Small intestine (tissue), 16 donors: ENCODE measurements at places on chromosomes 5 and 9.
A peak's percentile ranks its signal among the peaks of the same experiment; 100 is the strongest.

- no peak for DNase-seq
These were observed 68.4 kb downstream of the ANXA1 start for GRCh38 chr9:73219985-73220626.

- DNase-seq: no peak
These were observed at the start of gene CAMK2A for GRCh38 chr5:150289551-150290390. Gene CAMK2A, minus strand, starts transcription at chr5:150289773. Its CDS starts 148 bp downstream, at chr5:150289625.

DNA sequence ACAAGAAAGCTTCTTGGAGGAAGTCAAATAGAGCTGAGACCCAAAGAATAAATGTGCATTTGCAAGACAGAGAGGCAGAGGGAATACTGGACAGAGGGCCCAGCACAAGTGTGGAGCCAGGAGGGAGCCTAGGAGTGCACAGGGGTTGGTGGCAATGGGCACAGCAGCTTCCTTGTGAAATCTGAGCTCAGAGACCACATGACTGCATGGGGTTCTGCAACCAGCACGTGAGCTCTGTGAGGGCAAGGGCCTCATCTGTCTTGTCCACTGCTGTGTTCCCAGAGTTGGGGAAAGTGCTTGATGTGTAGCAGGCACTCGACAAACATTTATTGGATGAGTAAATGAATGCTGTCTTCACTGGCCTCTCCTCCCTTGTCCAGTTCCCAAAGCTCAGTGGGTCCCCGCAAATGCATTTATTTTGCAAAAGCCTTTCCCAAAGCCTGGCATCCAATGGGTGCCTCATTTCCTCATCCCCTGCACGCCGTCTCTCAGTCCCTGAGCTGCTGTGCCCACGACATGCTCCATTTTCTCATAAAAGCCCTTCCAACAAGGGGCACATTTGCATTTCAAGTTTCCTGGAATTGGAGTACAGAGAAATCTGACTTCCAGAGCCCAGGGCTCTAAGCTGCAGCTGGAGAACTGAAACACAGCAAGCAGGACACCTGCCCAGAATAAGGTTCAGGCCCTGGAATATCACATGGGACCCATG is 58.5 kb downstream of the KCNIP1 start:
- no peak for DNase-seq

GRCh38 chr9:81826517-81826906 is 101.7 kb upstream of the SPATA31D4 start:
- DNase-seq: no peak

GRCh38 chr5:76601470-76601869 is 21.7 kb downstream of the F2RL2 start:
- DNase-seq: peak; percentile 65

DNA sequence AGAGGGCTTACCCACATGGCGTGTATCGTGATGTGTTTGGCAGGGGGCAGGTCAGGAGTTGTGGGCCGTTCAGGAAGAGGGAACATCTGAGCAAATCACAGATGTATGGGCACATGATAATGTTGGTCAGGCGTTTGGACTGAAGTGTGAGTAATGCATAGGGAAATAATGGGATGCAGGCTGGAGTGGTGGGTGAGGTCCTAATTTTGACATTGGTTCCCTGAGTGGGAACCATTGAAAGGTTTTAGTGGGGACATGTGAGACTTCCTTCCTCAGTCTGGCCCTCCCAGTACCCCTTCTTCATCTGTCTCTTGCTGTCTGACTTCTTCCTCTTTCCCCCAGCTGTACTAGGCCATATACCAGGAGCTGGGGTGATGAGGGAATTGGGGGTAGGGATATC is 7.6 kb downstream of the OTULIN start:
- no peak for DNase-seq

DNA sequence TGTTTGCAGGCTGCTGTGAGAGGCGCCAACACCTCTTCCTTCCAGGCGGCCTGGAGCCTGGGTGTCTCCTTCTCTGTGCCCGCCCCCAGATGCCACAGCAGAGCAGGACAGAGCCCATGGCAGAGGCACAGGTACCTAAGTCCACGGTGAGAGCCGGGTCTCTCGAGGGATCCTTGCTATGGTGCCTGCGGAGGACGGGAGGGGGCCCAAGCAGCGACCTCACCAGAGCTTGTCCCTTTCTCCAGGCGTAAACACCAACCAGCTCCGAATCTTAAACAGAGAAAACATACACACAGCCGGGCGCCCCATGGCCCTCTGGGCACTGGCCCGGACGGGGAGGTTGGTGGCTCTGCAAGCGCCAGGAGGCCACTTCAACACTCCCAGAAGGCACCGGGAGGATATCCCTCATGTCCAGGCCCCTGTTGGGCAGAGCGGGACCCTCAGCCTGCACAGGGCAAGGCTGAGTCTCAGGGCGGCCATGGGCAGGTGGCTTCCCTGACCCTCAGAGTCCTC is 11.8 kb downstream of the CCDC187 start:
- no peak for DNase-seq

GRCh38 chr9:128552744-128553440 is 505 bp downstream of the SPTAN1 start:
- DNase-seq: no peak

GRCh38 chr9:132383462-132383883 is 23.2 kb downstream of the TTF1 start:
- DNase-seq: no peak

- DNase-seq: no peak
These were observed 864 bp upstream of the GRIN3A start for GRCh38 chr9:101739311-101739710.

DNA sequence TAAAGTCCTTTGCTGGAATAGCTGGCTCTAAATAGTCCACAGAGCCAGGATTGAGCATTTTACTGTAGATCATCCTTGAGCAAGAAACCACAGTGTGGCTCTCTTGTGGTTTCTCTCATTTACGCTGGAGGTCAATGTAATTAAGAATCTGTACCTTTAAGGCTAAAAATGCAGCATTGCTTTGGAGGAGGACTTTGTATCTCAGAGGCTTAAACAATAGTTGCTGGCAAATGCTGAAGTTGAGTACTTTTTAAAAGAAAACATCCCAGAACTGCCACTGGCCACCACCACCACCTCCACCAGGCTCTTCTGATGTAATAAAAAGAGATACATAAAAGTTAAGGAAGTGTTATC is 177.3 kb upstream of the ADAMTSL1 start:
- no peak for DNase-seq

- no peak for DNase-seq
These were observed 433.4 kb upstream of the TNC start for GRCh38 chr9:115551396-115551795.

DNA sequence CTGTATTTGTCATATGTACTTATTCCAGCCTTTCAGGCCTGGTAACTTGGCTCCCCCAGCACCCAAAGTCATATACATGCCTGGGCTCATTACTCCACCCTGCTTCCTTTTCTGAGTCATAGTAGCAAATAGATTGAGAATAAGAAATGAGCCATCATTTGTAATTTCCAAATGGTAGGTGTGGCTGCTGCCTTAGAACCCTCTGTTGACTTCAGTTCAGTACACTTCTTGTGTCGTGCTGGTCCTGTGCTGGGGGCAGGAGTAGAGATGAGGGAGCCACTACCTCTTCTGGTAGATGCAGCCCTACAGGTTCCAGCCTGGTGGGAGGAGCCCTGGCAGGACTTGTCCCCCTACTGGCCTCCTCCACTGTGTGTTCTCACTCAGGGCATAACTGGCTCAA is 11.1 kb downstream of the GM2A start:
- DNase-seq: peak; percentile 18

GRCh38 chr5:88732181-88732633 is 150.8 kb downstream of the MEF2C start:
- no peak for DNase-seq

GRCh38 chr5:446883-447263 is 3.9 kb downstream of the EXOC3 start:
- peak; percentile 58 for DNase-seq

DNA sequence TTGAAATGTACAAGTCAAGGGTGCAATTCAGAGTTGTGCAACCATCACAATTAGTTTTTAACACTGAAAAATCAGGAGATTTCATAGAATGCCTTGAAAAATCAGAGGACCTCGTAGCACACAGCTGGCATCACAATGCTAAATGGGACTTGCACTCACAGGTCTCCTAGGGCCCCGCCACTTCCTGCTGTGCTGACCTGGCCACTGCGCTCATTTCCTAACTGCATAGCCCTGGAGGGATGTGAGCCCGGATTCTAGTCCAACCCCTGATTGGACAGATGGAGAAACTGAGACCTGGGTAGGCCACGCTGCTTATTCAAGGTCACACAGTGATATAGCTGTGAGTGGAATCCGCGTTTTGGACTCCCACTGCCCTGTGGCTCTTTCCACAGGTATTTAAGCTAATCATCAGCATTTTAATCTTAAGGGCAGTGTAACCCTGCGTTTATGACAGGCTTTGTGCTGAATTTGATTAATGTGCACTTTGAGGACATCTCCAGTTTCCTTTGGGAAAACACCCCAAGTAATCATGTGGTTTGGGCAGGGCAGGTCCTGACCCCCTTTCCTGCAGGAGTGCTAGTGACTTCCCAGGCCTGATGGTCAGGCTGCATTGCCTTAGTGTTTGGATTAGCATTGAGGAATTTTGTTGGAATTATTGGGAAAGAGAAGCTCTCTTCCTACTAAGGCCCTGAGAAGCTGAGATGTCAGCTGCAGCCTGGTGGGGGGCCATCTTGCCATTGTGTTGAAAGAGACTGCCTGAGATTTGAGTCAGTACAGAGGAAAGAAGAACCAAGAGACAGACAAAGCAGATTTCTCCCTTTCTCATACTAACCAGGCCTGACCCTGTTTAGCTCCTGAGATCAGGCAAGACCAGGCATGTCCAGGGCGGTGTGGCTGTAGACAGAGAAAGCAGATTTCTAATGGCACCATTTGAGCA is 36.2 kb downstream of the STC2 start:
- no peak for DNase-seq

- DNase-seq: no peak
These were observed 65.8 kb downstream of the SFXN1 start for GRCh38 chr5:175544108-175544511.

DNA sequence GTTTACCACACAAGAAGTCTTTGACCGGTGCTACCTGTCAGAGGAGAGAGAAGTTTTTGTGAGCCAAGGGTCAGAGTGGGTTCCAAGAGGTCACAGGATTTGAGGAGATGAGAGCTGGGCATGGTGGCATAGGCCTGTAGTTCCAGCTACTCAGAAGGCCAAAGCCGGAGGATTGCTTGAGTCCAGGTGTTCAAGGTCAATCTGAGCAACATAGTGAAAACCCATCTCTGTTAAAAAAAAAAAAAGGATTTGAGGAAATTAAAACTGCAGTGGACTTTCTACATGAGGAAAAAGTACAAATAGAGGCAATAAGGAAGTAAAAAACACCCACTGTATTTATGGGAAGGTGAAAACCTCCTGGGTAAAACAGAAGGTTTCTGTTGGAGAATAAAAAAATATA is 63.8 kb downstream of the PHAX start:
- DNase-seq: peak; percentile 74

DNA sequence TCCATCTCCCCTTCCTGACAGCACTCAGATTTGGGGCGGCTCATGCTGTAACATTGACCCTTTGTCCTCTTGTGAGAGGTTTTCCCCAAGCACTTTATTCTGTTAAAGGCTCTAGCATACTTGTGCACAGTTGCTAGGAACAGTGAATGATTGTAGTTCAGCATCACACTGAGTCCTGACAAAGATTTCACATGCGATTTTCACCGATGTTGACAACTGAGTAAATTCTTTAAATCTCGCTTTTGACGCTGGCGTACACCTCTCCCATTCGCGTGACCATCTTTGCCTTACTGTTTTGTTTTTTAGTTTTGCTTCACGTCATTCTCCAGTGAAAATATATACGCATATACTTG is 780 bp downstream of the CDC37L1 start:
- peak; percentile 33 for DNase-seq

GRCh38 chr9:114116126-114116747 is 17.1 kb upstream of the KIF12 start:
- no peak for DNase-seq

GRCh38 chr5:76332102-76332501 is 71.0 kb upstream of the IQGAP2 start:
- peak; percentile 82 for DNase-seq

GRCh38 chr9:127053960-127054359 is 68.5 kb downstream of the ANGPTL2 start:
- no peak for DNase-seq

- DNase-seq: no peak
These were observed 21.1 kb upstream of the ISCA1 start for GRCh38 chr9:86303316-86303975.

DNA sequence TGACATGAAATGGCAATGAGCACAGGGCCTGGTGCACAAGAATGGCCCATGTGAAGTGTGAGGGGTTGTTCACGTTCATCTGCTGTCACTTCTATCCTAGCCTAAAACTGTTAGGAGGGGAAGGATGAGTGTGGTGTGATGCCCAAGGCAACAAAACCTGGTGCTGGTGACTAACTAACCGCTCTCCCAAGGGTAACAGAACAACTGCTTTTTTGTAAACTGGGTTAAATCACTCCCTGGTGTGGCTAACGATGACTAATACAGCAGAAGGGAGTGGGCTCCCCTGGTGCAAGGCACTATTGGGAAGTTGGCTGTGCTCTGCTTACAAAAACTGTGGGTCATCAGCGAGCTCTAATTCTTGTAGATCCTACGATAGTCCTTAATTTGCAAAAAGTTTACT is 103.2 kb upstream of the VCAN start:
- DNase-seq: no peak

- DNase-seq: no peak
These were observed 12.2 kb downstream of the INVS start for GRCh38 chr9:100111235-100111634.

GRCh38 chr9:119841016-119841415 is 471.8 kb upstream of the BRINP1 start:
- DNase-seq: no peak

DNA sequence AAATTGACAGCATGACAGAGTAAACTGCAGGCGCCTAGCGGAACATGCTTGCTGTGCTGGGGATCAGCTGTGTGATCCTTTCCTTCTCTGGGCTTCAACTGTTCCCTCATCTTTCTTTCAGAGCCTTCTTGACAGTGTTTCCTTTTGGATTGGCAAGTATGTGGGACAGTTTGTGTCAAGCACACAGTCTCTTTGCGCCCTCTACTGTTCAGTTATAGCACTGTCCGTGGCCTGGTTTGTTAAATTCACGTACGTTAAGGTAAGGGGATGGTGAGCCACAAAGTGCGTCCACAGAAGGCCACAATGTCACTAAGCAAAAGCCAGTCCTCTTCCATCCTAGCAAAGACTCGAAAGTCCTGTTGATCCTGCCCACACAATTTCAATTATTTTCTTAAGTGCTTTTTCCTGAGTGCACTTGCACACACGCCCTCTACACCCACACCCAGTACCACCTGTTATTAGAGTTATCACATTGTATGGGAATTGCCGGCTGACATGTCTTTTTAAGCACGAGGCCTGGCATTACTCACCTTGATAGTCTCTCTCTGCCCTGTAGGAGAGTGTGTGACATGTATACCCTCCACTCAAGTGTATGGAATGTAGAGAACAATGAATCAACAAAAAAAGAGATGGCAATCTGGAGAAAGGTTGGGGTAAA is 22.5 kb upstream of the PTPN3 start:
- DNase-seq: peak; percentile 87

- DNase-seq: peak; percentile 76
These were observed 4.8 kb downstream of the DNAJB5 start for GRCh38 chr9:34994260-34994899.

DNA sequence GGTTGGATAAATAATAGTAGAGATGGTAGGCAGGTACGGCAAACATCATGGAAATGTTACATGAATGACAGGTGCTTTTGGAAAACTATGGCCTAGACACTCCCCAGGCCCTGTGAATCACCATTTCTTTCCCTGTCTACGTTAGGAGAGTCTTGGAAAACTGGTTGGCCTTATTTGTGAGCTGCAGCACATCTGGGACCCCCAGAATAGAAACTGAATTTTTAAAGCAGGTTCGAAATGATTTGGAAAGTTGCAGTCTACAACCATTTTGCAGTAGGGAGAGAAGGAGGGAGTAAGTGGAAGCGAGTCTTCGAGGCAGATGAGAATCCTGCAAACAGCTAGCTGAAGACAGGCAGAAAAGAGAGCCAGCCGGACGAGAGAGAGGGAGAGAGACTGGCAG is 13.0 kb downstream of the C1QTNF2 start:
- DNase-seq: no peak
